ENCODE measurements at places on chromosomes 16 and 17.

DNA sequence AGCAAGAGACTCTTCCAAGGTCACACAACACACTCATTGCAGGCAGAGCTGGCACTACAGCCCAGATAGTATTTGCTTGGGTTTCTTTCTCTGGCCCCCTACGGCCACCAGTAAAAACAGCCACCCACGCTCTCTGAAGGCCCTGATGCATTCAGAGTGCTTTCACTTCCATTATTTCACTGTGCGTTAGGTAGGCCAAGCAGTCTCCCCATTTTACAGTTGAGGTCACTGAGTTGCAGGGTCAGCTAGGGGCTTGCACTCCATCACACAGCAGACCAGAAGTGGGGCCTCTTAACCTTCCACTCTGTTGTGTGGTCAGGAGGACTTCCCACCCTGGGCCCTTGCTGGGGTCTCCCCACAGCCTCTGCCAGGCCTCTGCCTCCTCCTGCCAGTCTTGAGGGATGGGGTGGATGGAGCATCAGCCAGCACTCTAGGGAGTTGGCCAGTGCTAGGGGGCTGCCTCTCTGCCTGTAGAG is 2.5 kb downstream of the TBX21 start:
- no peak for DNase-seq

DNA sequence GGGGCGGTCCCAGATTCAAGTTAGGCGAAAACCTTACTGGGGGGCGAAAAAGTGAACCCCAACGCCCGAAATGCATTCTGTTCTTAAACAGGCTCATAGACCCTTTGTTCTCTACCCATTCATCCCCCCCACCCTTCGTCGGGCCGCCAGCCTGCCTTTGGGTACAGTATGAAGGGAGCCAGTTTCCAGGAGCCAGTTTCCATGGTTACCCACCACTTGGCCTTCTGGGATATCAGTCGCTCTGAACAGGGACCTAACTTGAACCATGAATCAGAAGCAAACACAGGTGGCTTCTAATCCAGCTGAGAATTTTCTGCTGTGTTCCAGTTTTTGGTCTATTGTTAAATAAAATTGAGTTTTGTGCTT is 532 bp downstream of the DHX40 start:
- DNase-seq = peak; percentile 40

DNA sequence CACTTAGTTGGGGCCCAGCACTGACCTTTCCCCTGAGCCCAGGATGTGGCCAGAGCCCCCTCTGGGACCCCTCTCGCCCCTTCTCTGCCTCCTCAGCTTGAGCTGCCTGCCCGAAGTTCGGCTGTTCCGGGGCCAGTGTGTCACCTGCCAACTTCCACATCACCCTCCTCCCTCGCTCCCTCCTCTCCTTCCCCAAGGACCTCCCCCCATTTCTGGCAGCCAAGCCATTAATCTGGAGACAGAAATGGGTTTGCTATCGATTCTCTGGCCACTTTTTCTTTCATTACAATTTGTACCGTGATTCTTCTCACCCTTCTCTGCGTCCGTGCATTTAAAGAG is 8.8 kb upstream of the ADAM11 start:
- DNase-seq = no peak

DNA sequence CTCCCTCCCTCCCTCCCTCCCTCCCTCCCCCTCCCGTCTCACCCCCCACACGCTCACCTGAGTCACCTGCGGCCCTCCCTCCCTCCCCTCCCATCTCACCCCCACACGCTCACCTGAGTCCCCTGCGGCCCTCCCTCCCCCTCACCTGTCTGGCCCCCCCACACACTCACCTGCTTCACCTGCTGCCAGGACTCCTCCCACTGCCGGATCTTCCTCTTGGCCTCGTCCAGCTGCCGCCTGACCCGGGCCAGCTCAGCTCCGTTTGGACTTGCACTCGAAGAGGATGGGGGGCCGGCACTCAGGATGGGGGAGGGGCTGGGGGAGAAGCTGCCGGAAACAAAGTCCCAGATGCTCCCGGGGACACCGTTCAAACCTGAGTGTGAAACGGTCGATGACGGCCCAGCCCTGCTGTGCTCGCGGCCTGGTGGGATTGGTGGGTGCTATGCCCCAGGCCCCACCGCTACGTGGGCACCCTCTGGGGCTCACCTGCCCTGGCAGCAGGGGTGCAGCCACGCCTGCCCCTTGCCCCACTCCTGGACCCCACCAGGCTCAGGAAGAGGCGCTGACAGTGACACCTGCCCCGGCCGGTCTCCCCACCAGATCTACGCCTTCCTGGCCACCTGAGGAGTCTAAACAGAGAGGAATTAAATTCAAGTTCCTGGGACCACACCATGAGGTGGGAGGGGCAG is 15.9 kb downstream of the GNPTG start:
- DNase-seq = no peak

DNA sequence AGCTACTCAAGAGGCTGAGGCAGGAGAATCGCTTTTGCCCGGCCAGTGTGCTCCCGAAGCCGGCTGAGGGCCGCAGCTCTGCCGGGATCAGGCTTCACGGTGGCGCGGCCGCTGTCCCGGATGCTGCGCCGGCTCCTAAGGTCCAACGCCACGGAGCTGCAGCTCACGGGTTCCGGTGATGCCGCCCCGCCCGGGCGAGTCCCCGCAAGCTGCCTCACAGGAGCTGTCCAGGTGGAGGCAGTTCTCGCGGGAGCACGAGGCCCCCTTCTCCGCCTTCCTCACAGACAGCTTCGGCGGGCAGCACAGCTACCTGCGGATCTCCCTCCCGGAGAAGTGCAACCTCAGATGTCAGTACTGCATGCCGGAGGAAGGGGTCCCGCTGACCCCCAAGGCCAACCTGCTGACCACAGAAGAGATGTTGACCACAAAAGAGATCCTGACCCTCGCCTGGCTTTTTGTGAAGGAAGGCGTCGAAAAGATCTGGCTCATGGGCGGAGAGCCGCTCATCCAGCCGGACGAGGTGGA is 111.4 kb upstream of the SIAH1 start:
- no peak for DNase-seq

DNA sequence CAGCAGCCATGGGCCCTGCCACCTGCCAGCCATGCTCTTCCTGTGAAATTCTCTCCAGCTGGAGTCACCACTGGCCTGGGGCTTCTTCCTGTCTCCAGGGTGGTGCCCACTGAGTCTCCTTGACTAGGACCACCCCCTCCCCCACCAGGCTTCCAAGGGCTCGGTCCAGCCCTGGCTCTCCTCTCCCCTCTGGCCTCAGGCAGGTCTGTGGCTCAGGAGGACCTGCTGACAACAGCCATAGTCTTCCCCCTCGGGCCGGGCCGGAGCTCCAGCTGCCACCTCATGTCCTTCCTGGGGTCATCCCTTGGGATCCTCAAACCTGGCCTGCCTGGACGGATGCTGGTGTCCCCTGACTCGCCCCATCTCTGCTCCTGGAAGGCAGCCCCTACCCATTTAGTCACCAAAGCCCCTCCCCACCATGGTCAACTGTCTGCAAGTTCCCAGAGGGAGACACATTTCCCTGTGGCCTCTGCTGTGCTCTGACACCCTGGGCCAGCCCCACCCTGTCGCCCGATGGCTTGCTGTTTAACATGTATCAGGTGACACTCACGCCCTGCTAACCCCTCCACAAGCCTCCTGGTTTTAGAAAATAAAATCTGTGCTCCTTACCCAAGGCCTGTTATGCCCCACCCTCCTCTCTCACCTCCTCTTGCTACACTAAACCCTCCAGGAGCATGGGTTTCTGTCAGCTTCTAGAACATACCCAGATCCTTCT is 186.2 kb downstream of the RBFOX3 start:
- no peak for DNase-seq

- DNase-seq = no peak
Observed at GRCh38 chr17:64085650-64086005, 44.3 kb downstream of the ERN1 start.

DNA sequence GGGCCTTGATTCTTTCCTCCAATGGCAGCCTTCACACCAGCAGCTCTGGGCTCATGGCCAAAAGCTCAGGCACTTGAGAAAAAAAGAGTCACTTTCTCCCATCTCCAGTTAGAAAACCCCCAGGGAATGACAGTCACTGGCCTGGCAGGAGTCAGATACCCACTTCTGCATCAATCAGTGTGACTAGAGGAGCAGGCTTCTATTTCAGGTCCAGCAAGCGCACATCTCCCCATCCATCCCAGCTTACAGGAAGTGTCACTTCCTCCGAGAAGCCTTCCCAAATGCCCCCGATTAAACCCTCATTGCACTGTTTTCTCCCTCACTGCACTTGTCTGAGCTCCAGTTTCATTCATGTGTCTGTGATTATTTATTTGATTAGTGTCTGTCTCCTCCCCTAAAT is 30.4 kb upstream of the CCL1 start:
- no peak for DNase-seq

DNA sequence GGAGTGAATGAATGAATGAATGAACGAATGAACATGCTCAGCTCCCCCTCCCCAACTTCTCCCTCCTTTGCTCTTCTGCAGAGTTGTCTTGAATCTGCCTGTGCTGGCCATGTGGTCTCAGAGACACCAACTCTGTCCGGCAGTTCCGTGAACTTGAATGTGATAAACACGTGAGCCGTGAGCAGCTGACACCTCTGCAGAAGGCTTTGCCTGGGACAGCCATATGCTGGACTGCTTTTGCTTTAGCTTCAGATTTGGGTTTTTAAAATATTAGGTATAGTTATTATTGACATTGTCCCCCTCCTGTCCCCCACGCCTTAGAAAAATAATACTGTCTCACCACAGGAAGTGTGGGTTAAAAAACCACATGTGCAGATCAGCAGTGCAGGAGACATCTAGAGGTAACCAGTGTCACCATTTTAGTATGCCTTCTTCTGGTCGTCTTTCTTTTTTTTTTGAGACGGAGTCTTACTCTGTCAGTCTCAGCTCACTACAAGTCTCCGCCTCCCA is 83.8 kb downstream of the ABCC1 start:
- DNase-seq = no peak

- DNase-seq = no peak
Observed at GRCh38 chr17:10888858-10889257, 51.0 kb upstream of the PIRT start.

- no peak for DNase-seq
Observed at GRCh38 chr16:67560827-67561342, 1.4 kb upstream of the CTCF start.

DNA sequence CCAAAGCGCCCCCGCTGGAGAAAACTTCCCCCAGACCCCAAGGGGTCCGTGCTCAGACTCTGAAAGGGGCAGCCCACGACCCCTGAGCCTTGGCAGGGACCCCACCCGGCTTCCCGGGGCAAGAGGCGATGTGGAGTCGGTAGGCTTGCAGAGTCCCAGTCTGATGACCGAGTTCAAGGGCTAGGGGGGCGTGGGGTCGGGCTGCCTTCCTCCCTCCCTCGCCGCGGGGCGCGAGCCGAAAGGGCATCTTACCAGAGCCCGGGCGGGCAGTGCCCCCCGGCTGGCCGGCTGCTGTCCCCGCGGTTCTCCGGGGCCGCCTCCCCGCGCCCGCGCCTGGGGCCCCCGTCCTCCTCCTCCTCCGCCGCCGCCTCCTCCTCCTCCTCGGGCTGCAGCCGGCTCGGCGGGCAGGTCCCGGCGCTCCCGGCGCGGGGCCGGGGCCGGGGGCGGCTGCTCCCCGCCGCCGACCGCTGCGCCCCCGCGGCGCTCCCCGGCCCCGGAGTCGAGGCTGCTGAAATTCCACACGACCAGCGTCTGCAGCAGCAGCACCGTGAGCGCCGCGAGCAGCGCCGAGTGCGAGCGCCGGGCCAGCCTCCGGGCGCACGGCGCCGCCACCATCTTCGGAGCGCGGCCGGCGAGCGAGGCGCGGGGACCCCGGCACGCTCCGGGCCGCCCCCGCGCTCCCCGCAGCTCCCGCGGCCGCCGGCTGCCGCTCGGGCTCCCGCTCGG is 415 bp downstream of the XYLT1 start:
- DNase-seq = no peak

Measured in cerebellar nuclear complex (tissue), 1 donor.